ENCODE measurements at places on chromosomes 7 and 10. TPM values are rescaled to one million over a fixed set of nuclear protein-coding genes. Genes with fewer than 3 reads are reported as not detected.

DDIT4 gene
- total RNA-seq = 704 TPM

ERVW-1 gene
- not detected for total RNA-seq

FRMPD2 gene
- not detected for total RNA-seq

FFAR4 gene
- total RNA-seq = not detected

HSPA12A gene
- total RNA-seq = 4.3 TPM

HOXA7 gene
- not detected for total RNA-seq

UPF2 gene
- total RNA-seq = 14.1 TPM

BTBD16 gene
- total RNA-seq = not detected

VWDE gene
- total RNA-seq = not detected

AGAP4 gene
- 2.7 TPM for total RNA-seq
